ENCODE measurements at places on chromosomes 12 and 14.

GRCh38 chr12:26122061-26122680, 2.7 kb downstream of the BHLHE41 start:
- no peak for DNase-seq

DNA sequence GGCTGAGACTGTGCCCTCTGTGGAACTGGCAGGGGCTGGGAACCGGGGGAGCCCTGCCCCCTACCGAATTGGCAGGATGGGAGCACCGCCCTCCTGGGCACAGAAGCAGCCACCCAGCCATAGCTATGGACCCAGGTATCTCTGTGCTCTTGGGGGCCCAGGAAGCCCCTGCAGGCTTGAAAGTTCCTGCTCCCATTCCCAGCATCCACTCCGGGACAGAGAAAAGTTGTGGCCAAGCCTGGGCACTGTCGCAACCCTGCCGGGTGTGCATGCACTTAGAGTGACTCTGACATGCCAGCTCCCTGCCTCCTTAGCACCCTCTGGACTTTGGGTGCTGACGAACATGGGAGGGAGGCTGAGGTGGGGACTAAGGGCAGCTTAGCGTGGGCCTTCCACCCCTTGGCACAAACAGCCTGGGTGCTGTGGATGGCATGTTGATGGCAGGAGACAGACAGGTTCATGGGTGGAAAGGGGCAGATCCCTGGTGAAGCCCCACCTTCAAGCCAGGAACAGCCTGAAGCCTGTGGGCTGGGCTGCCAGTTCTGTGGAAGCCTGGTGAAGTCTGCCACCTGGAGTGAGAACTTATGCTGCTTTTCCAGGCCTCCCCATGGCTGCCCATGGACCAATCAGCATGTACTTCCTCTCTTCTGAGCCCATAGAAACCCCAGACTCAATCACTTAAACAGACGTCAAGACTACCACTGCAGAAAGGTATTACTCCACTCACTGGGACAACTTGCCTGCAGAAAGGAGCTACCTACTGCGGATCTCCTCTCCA, 279.0 kb downstream of the ATXN7L3B start:
- no peak for DNase-seq

DNA sequence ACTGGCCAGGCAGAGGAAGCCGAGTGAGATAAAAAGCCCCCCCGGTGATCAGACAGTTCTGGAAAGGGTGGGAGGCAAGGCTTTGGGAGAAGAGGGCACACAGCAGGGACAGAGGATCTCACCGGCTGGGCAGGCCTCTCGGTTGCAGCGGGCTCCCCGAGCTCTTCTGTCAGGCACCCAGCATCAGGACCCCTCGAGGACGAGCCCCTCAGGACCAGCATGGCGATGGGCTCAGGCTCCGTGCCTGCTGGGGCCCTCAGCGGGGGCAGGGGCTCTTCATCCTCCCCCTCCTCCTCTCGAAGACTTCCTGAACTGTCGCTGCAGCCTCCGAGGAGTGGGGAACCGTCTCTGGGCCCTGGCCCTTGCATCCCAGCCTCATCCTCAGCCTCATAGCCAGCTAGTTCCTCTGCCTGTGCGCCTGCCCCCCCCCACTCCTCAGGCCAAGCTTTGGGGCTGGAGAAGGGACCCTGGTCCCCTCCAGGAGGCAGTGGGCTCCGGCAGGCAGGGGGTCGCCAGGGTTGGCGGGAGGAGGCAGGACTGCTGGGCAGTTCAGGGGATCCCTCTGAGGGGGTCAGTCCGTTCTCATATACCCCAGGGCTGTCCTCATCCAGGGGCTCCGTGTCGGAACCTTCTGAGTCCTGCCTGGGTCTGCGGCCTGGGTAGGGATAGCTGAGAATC, 3.4 kb upstream of the AP1G2 start:
- DNase-seq: no peak

- DNase-seq: no peak
These were observed at the start of gene PRR4 for GRCh38 chr12:10849425-10849878. PRR4 (minus strand) TSS chr12:10849475; CDS start chr12:10849437, 38 bp downstream.

DNA sequence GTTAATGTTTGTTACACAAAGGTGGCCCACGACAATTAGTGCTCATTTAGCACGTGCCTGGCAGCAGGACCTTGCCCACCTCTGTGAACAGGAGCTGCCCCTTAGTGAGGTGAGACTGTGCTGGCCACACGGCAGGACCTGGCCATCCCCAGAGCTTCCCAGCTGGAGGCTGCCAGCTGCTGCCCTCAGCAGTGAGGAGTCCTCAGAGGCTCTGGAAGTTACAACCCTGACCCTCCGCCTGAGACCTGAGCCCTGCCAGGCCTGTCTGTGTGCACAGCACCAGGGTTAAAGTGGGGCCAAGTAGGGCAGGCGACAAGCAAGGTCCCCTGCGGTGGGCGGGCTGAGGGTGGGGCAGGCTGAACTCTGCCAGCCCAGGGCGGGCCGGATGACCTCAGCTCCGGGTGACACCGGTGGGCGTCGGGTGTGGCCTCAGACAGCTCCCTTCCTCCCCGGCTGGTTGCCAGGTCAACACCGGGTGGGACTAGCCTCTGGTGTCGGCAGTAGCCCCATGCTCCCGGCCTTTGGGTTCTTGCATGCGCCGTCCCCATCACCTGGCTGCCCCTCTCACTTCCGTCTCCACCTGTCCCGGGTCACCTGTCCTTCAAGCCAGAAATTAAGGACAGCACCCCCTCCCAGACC, 9.2 kb upstream of the LBHD2 start:
- no peak for DNase-seq

- DNase-seq: no peak
These were observed 340.1 kb downstream of the BCAT1 start for GRCh38 chr12:24608637-24609285.

GRCh38 chr12:53094394-53094787, 3.1 kb upstream of the IGFBP6 start:
- no peak for DNase-seq

- no peak for DNase-seq
These were observed 2.6 kb downstream of the RTL1 start for GRCh38 chr14:100900837-100901390.

- DNase-seq: no peak
These were observed 44.7 kb upstream of the RERG start for GRCh38 chr12:15265875-15266274.

DNA sequence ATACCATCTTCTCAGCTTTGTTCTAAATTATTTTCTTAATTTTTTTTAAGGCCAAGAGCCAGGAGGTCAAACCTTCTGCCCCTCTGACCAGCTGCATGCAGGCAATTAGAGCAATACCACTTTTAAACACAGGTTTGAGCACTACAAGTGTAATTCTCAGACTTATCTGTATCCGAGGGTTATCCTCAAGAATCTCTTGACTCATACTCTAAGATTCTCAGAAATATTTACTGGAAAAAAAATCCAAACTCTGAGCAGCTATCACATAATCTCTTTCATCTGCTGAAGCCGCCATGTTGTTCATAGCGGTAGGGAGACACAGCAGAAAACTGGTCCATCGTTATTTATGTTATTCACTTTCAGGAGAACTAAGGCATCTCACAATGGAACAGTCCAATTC, 27.4 kb upstream of the PTHLH start:
- no peak for DNase-seq

- no peak for DNase-seq
These were observed 20.2 kb downstream of the TNFAIP2 start for GRCh38 chr14:103143506-103143905.

GRCh38 chr14:76261371-76261811, 109.7 kb downstream of the GPATCH2L start:
- no peak for DNase-seq

- no peak for DNase-seq
These were observed 38.7 kb downstream of the SH2B3 start for GRCh38 chr12:111444314-111444924.

DNA sequence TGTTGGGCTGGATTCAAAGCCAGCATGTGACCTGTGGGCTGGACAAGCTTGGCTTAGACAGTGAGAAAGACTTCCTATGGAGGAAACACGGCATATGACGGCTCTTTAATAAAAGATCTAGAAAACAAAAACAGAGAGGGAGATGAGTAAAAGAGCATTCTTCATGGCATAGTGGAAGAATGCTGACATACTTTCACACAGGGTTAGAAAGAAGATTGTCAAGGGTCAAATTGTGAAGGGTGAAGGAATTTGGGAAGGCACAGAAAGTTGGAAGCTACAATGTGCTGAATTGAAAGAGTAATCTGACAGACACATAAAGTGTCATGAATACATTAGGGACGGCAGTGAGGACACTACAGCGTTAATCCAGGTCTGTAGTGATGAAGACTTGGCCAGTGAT, 63.4 kb downstream of the GALNT4 start:
- no peak for DNase-seq

DNA sequence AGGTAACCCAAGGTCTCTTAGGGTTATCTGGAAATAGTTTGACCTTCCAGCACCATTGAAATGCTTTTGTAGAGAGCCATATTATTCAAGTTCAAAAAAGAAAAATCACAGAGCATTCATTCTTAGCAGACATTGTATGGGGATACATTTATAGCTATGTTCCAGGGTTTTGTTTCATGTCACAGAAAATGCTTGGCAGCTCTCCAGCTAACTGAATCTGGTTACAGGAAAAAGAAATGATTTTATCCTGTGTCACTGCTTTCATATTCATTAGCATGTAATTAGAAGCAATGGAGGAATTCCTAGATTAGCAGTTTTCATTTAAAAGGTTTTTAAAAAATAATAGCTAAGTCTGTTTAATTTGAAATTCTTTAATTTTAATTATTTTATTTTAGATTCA, 78.9 kb downstream of the SNAPC1 start:
- DNase-seq: no peak

- DNase-seq: no peak
These were observed 1.7 kb downstream of the C1QL4 start for GRCh38 chr12:49335118-49335954.

- DNase-seq: no peak
These were observed 19.0 kb downstream of the SPRING1 start for GRCh38 chr12:116718655-116719454.

DNA sequence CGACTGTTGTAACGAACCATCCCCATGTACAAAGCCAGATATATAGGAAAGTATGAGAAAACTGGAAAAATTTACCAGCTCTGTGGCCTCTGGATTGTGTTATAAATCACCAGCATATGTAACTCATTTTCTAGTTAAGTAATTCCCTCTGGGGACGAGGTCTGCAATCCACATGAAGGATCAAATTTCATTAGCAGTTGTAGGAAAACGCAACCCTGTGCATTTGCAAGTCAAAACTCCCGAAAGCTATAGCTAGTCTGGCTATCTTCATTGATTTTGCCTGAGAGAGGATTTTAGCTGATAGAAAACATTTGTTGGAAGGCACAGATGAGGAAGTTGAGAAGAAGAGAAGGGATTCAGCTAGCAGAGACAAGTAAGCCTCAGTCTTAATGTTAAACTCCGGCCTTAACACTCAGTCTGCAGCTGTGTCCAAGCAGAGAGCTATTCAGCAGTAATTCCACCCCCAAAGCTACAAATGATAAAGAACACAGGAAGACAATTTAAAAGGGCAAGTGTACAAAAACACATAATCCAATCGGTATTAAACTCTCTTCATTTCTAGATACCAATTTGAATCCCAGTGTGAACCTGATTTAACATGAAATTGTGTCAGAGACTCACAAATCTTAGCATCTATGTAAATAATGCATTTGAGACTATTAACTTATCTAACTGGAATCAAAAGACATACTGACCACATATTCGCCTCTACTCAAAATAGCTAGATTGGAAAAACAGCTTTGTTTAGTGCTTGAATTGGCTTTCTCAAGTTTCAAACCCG, 54.2 kb upstream of the CERS5 start:
- DNase-seq: no peak

DNA sequence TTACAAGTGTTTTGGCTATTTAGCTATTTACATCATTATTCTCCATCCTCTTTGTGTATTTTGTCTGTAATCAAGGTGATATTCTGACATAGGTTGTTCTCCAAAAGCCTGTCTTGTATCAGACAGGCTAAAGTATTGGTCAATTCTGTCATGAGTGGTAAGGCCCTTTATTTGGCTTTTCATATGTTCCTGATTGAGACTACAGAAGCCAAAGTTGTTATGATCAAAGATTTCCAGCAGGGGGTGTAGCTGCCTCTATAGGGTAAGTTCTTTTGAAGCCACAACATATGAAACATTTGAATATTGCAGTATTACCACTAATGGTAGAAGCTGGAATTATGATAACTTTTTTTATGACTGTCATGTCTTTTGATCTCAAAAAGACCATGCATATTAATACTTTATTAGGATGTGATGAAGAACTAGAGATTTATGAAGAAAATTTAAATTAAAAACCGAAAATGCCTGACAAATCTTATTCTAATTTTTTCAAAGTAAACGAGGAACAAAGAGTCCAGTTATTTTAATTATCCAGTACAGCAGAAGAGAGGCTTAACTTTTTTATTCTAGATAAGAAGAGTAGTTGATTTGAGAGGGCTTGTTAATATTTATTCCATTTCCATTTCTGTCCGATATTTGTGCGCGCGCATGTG, 3.4 kb upstream of the ARHGAP5 start:
- peak; percentile 20 for DNase-seq

- DNase-seq: no peak
These were observed 80.1 kb upstream of the PDZRN4 start for GRCh38 chr12:41108032-41108431.

- no peak for DNase-seq
These were observed 47.2 kb downstream of the ARMH4 start for GRCh38 chr14:58104808-58105207.

GRCh38 chr14:31410048-31410650, 10.2 kb downstream of the HEATR5A start:
- no peak for DNase-seq

- DNase-seq: no peak
These were observed 4.4 kb downstream of the VDR start for GRCh38 chr12:47900131-47901062.

DNA sequence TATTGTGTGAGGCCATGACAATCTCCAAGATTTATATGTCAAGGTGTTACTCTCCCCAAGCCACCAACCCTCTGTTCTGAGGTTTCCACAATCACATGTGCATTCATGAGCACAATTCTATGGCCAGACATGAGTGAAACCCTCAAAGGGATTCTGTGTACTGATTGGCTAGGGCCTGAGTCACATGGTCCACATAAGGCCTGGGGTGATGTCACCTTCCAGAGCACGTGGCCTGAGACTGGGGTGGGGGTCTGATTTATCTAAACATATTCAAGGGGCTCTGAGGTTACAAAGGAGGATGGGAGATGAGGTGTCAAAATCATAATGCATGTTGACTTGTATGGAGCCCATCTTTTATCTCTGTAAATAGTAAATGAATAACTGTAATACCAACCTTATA, 1369.9 kb upstream of the TMEM132C start:
- DNase-seq: no peak

GRCh38 chr12:105864316-105864715, 274.4 kb downstream of the NUAK1 start:
- no peak for DNase-seq

DNA sequence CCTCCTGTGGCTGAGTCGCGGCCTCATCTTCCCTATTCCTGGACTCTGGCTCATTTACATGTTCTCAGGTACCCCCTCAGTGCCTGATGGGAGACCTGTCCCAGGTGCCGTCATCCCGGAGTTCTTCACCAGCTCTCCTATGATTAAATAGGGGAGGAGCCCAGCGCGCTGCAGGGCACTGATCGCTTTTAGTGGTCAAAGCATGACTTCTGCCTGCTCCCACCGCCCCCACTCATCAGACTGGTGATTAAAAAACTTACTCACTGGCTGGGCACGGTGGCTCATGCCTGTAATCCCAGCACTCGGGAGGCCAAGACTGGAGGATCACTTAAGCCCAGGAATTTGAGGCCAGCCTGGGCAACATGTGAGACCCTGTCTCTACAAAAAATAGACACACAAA, 85.9 kb downstream of the FOXN4 start:
- no peak for DNase-seq

- DNase-seq: no peak
These were observed 285.5 kb upstream of the SFSWAP start for GRCh38 chr12:131425112-131426075.

Measured in stimulated activated CD8-positive, alpha-beta memory T cell treated with anti-CD3 and anti-CD28 coated beads, Interleukin-7, amount 100 ng/mL, for 48 hours (primary cell).